Activated naive CD8-positive, alpha-beta T cell treated with anti-CD3 and anti-CD28 coated beads for 36 hours (primary cell): ENCODE measurements at places on chromosomes 7 and 10. TPM values are rescaled to one million over a fixed set of nuclear protein-coding genes. Genes with fewer than 3 reads are reported as not detected.

DNA sequence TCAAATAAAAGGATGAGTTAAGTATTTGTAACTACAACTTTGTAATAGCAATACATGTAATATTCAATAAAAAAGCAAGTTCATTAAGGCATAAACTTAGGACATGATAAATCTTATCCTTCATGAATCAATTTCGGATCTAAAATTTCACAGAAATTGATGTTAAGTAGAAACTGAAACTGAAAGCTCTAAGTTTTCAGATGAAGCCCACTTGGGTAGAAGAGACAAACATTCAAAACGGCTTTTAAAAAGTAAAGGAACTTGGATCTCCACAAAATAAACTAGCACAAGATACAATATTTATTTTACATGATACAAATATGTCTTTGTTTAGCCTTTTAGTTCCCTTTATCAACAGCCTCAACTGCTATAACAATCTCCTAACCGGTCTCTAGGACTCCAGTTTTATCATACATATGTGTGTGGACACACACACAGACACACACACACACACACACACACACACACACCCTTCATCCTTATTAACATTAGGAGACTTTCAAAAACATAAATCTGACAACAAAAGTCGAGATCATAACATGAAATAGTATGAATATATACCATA is 83.7 kb downstream of the USP6NL start:
- H3K4me1 ChIP-seq: peaks cover 31% of the 10 kb centered on the region
- peak overlapping the region; percentile 23 for H3K27ac ChIP-seq
- H3K27me3 ChIP-seq: no peaks in the 10 kb centered on the region
- no peak for DNase-seq

- H3K4me1 ChIP-seq: peaks cover 22% of the 10 kb centered on the region
- DNase-seq: no peak
- H3K27ac ChIP-seq: no peak overlapping the region
- H3K4me3 ChIP-seq: no peak overlapping the region
- H3K27me3 ChIP-seq: no peaks in the 10 kb centered on the region
- peaks cover 20% of the 10 kb centered on the region for H3K36me3 ChIP-seq
Observed at GRCh38 chr10:93697207-93697606, 5.2 kb downstream of the FRA10AC1 start.

- no peaks in the 10 kb centered on the region for H3K4me1 ChIP-seq
- H3K27me3 ChIP-seq: no peaks in the 10 kb centered on the region
- H3K4me3 ChIP-seq: no peak overlapping the region
- peaks cover 11% of the 10 kb centered on the region for H3K36me3 ChIP-seq
Observed at GRCh38 chr7:135083005-135083404, 64.9 kb upstream of the TMEM140 start.

- peaks cover 22% of the 10 kb centered on the region for H3K4me1 ChIP-seq
- DNase-seq: no peak
- peaks cover 12% of the 10 kb centered on the region for H3K36me3 ChIP-seq
- no peak overlapping the region for H3K4me3 ChIP-seq
- H3K27ac ChIP-seq: no peak overlapping the region
Observed at GRCh38 chr7:38873433-38873832, 35.6 kb downstream of the VPS41 start.

DNA sequence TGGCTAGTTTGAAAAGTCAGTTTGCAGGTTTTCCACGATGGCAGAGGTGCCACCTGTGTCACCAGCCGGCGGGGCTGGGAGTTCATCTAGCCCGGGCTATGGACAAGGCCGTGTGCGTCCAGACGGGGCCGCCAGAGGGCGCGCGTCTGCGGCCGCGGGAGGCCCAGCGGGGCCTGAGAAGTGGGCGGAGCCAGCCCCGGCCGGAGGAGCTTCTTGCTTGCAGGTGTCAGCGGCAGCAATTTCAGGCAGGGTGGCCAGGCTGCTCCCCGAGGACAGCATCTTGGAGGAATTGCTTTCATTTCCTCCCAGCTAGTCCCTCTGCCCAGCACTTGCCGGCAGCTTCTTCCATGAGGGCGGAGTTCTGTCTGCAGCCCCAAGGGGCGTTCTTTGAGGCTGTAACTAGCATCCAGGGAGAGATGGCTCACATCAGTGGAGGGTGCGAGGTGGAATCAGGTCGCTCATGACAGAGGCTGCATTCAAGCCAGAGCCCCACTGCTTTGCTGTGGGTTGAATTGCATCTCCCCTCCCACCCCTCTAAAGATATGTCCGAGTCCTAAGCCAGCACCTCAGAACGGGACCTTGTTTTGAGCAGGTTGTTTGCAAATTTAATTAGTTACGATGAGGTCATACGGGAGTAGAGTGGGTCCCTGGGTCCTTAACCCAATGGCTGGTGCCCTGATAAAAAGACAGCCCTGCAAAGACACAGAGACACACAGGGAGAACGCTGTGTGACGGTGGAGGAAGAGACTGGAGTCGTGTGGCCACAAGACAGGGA is 85.9 kb upstream of the MKI67 start:
- H3K36me3 ChIP-seq: no peaks in the 10 kb centered on the region
- peaks cover 12% of the 10 kb centered on the region for H3K4me1 ChIP-seq
- peak; percentile 88 for DNase-seq
- peaks cover 4% of the 10 kb centered on the region for H3K27me3 ChIP-seq
- H3K27ac ChIP-seq: no peak overlapping the region

GRCh38 chr10:62617652-62618051 is 186.9 kb upstream of the ADO start:
- H3K4me3 ChIP-seq: no peak overlapping the region
- no peaks in the 10 kb centered on the region for H3K27me3 ChIP-seq
- H3K36me3 ChIP-seq: no peaks in the 10 kb centered on the region
- no peak overlapping the region for H3K27ac ChIP-seq
- no peak for DNase-seq

DNA sequence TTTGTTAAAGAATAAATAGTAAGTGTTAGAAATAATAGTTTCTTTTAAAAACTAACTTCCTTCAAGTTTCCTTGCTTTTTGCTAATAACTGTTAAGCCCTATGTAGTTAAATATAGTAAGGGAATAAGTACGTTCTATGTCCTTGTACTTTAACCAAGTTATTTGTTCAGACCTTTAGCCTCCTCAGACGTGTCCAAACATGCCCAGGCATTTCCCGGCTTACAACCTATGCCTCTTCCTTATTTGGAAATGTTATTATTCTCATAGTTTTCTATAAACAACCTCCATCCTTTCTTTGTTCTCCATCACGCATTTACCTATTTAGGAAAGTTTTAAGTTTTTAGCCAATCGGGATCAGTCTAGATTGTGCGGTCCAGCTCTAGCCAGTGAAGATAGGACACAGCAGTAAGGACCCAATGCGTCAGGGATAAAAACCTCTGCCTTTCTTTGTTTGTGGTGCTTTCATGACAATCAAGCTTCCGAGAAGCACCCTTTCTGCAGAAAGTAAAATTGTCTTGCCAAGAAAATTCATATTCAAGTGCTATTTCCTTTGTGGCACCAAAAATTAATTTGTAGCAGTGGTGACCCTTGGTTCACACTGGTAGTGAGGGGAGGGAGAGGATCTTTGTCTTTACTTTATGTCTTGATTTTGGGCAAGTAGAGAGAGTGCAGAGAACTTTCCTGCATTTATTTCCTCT is 851.3 kb upstream of the POM121L12 start:
- no peak for DNase-seq
- H3K27ac ChIP-seq: no peak overlapping the region
- H3K27me3 ChIP-seq: no peaks in the 10 kb centered on the region
- no peaks in the 10 kb centered on the region for H3K36me3 ChIP-seq
- H3K4me1 ChIP-seq: no peaks in the 10 kb centered on the region

- peaks cover 4% of the 10 kb centered on the region for H3K36me3 ChIP-seq
- H3K4me1 ChIP-seq: peaks cover 25% of the 10 kb centered on the region
- no peak overlapping the region for H3K27ac ChIP-seq
- no peak overlapping the region for H3K4me3 ChIP-seq
Observed at GRCh38 chr10:3928078-3928477, 143.1 kb upstream of the KLF6 start.

DNA sequence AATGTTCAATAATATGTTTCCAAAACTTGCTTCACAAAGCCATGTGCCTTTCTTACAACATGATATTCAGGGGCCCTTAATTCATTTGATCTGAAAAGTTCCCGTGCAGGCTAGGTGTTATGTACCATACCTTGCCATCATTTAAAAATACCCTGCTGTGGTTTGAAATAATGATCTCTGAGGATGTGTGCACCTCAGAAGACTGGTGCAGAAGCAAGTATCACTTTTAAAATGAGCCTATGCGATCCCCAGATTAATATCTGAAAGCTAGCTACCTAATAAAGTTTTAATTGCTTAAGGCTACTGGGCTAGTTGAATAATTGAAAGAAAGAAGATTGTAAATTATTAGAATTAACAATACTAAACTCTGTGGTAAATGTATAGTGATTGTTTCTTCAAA is 262.4 kb downstream of the CDK14 start:
- no peaks in the 10 kb centered on the region for H3K4me1 ChIP-seq
- DNase-seq: no peak
- no peak overlapping the region for H3K27ac ChIP-seq

Gene TNS3
- 0.52 TPM for total RNA-seq

Gene ADAM12
- 0.08 TPM for total RNA-seq

Gene TBX20
- not detected for total RNA-seq

Gene SRGN
- total RNA-seq: 278 TPM

Gene TMEM196
- not detected for total RNA-seq

Gene ZNF804B
- total RNA-seq: not detected

Gene TMEM229A
- total RNA-seq: not detected

Gene ZC3HAV1L
- 13.4 TPM for total RNA-seq

Gene METTL27
- total RNA-seq: 0.23 TPM
